ENCODE measurements at places on chromosomes 4 and X.

GRCh38 chr4:81790477-81790876, 318.8 kb upstream of the RASGEF1B start:
- DNase-seq = no peak

- DNase-seq = no peak
Observed at GRCh38 chr4:26807330-26807729, 53.3 kb upstream of the STIM2 start.

DNA sequence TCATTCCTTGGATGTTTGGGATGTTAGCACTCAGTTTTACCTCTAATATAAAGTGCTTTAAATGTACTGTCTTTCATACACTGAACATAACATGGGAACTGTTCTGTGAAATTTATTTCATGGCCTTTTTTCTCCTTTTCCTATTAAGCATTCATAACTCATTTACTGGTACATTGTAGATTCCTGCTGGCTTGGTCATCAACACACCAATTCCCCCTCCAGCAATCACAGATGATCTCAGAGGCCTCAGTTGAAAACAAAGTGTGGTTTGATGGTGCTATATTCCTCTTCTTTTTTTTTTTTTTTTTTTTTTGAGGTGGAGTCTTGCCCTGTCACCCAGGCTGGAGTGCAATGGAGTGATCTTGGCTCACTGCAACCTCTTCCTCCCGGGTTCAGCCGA, 61.9 kb upstream of the FAM47B start:
- no peak for DNase-seq

GRCh38 chrX:110046971-110047370, 44.1 kb downstream of the TMEM164 start:
- no peak for DNase-seq
